ENCODE measurements at places on chromosomes 7 and 10.
A peak's percentile ranks its signal among the peaks of the same experiment; 100 is the strongest.

GRCh38 chr7:44909596-44910389 is 24.5 kb upstream of the PURB start:
- no peak for DNase-seq

- peak; percentile 49 for DNase-seq
Observed at GRCh38 chr7:107506674-107507339, 37.0 kb downstream of the GPR22 start.

DNA sequence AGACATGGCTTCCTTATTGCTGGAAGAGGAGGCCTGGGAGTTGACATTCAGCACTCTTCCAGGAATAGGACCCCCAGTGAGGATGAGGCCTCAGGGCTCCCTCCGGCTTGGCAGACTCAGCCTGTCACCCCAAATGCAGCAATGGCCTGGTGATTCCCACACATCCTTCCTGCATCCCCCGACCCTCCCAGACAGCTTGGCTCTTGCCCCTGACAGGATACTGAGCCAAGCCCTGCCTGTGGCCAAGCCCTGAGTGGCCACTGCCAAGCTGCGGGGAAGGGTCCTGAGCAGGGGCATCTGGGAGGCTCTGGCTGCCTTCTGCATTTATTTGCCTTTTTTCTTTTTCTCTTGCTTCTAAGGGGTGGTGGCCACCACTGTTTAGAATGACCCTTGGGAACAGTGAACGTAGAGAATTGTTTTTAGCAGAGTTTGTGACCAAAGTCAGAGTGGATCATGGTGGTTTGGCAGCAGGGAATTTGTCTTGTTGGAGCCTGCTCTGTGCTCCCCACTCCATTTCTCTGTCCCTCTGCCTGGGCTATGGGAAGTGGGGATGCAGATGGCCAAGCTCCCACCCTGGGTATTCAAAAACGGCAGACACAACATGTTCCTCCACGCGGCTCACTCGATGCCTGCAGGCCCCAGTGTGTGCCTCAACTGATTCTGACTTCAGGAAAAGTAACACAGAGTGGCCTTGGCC is 4.3 kb downstream of the PGAM2 start:
- no peak for DNase-seq

- DNase-seq: no peak
Observed at GRCh38 chr7:27704422-27705199, 35.4 kb upstream of the TAX1BP1 start.

GRCh38 chr7:132234711-132235110 is 341.6 kb downstream of the PLXNA4 start:
- DNase-seq: no peak

All from hematopoietic multipotent progenitor cell treated with erythropoietin and hydrocortisone succinate and interleukin-3 and kit ligand, for 4 days (in vitro differentiated cells).